ENCODE measurements at places on chromosomes 11 and 22. TPM values are rescaled to one million over a fixed set of nuclear protein-coding genes. Genes with fewer than 3 reads are reported as not detected.
A peak's percentile ranks its signal among the peaks of the same experiment; 100 is the strongest.

Gene CRYBB3
- total RNA-seq = not detected

Gene RANGAP1
- total RNA-seq = 49.0 TPM

Gene PTDSS2
- total RNA-seq = 56.1 TPM

Gene RAC2
- total RNA-seq = not detected

Gene DUSP8
- total RNA-seq = 5.4 TPM

Gene SNX32
- 4.1 TPM for total RNA-seq

Gene SYT13
- 0.13 TPM for total RNA-seq

Gene MUC5AC
- total RNA-seq = not detected

Gene MMP8
- not detected for total RNA-seq

DNA sequence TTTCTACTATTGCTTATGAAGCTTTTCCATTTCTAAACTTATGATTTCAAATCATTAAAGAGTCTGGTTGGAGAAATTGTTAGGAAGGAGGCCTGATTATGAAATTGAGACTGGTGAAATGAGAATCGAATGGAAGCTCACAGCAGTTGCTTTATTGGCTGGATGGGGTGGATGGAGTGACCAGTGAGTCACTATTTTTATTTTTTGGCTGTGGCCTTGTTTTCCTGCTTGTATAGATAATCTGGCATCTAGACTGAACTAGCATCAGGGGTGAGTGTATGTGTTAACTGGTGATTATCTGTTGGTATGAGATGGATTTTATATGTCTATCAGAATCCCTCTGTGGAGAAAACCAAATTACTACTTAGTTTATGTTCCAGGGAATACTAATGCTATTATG is 36.2 kb downstream of the UVRAG start:
- no peak for DNase-seq

DNA sequence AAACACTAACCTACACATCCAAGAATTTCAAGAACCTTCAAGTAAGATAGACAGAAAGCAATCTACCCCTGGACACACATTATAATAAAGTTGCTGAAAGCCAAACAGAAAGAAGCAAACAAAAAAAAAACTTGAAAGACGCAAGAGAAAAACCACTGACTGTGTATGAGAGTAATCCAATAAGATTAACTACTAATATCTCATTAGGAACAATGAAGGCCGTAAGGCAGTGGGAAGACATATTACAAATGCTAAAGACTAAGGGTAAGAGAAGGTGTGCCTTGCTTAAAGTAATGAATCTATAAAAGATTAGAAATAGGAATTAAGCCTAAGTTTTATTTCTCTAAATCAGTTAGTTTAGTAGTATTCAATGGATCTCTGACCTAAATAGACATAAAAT is 1109.1 kb downstream of the JRKL start:
- no peak for DNase-seq

- DNase-seq = no peak
Observed at GRCh38 chr11:88300888-88301487, 36.5 kb downstream of the CTSC start.

DNA sequence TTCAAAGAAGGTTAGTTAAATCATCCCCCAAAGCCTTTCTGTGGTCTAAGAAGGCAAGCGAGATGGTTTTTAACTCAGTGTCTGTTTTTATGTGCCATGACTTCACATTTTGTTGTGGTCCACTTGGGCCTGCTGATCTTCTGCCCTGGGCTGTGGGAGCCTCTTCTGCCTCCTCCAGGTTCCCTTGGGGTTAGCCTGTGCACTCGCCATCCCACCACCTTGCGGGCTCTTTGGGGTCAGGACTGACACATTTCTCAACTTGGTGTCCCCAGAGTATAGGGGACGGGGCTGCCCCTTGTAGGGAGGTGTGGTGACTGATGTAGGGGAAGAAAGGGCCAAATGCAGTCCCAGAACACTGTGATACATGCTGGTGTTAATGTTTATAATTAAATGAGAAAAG is 207.0 kb downstream of the TBC1D22A start:
- DNase-seq = peak; percentile 66

DNA sequence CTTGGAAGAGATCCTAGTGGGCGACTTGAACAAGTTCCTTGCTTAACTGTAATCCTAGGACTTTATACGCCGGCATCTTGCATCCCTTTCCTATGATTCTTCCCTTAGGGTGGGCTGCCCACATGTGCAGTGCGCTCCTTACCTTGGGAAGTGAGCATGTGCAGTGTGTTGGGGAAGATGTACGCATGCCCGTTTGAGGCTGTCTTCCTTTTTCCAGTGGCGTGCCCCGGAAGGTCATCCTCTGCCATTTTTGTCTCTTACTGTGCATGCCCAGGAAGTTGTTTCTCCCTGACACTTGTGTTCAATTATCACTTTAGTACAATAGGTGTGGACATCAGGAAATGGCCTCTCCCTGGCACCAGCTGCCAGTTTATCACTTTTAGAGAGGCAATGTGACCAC is 936.5 kb downstream of the TBC1D22A start:
- DNase-seq = peak; percentile 36

DNA sequence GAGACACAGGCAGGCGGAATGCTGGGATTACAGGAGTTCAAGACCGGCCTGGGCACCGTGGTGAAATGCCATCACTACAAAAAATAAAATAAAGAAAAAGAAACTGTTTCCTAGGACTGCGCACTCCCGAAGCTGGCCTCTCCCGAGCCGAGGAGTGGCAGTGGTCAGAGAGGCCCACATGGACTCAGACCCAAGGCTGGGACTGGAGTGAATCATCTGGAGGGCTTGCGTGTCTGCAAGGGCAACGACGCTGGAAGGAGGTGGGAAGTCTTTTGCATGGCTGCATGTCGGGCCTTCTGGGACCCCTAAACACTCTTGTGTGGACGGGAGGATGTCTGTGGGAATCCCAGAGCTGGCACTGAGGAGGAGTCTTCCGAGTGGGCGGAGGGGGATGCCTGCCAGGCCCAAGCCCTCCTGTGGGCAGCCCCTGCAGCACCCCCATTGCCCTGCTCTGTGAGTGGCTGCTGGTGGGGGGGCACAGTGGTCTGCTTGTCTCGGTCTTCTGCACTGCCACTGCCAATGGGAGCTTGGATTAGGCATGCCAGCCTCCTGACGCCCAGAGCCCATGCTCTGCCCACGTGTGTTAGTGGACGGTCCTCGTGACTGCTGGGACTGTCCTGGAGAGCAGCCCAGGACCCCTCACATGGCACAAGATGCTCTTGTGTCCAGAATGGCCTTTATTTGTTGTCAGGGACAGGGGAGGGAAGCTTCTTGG is 1.8 kb upstream of the AP2A2 start:
- no peak for DNase-seq

DNA sequence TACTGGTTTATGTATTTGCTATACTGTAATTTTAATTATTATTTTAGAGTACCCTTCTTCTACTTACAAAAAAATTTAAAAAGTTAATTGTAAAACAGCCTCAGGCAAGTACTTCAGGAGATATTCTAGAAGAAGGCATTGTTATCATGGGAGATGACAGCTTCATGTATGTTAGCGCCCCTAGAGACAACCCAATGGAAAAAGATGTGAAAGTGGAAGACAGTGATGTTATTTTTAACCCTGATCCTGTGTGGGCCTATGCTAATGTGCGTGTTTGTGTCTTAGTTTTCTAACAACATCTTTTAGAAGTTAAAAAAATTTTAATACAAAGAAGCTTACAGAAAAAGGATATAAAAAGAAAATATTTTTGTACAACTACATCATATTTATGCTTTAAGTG is 205.0 kb downstream of the FAM76B start:
- no peak for DNase-seq

- no peak for DNase-seq
Observed at GRCh38 chr22:43476341-43476740, 64.5 kb downstream of the MPPED1 start.

- DNase-seq = no peak
Observed at GRCh38 chr11:2202071-2202899, 30.7 kb upstream of the TH start.

DNA sequence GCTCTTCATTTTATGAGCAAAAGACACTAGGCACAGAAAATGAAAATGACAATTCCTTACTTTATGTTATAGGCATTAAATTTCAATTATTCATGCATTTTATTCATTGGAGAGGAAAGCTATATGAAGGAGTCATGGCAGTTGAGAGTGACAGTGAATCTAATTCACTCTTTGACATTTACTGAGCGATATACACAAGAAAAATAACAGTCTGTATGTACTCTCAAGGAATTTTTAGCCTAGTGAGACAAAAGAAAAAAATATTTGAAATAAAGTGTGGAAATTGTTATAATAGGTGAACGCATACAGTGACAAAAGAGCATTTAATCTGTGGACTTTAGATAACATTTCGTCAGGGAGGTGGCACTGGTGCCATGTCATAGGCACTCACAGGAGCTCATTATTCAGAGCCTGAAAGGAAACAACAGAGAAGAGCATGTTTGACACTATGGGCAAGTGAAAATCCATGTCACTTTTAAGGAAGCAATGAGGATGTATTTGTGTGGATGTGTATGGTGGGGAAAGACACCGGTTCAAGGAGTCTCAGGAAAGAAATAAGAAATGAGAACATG is 323.1 kb downstream of the LUZP2 start:
- no peak for DNase-seq

DNA sequence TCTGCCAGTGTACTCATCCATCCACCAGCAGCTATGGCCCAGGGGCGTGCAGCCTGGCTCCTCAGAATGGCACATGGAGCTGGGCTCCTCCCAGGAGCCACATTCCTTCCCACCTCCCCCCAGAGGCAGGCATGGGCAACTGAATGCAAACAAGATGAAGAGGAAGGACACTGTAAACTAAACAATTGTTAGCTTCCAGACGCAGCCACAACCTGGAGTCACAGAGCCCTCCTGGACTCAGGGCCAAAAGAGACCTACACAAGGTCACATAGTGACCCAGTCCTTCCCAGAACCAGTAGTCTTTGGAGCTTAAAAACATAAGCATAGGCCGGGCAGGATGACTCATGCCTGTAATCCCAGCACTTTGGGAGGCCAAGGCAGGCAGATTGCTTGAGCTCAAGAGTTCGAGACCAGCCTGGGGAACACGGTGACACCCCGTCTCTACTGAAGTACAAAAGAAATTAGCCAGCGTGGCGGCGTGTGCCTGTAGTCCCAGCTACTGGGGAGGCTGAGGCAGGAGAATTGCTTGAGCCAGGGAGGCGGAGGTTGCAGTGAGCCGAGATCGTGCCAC is 30.7 kb upstream of the CLDN5 start:
- DNase-seq = no peak

GRCh38 chr11:72336163-72336562 is 92.2 kb upstream of the PHOX2A start:
- DNase-seq = no peak

- no peak for DNase-seq
Observed at GRCh38 chr11:125275905-125276618, 111.5 kb downstream of the PKNOX2 start.

GRCh38 chr11:36077886-36078685 is 134.2 kb downstream of the LDLRAD3 start:
- DNase-seq = peak; percentile 72

DNA sequence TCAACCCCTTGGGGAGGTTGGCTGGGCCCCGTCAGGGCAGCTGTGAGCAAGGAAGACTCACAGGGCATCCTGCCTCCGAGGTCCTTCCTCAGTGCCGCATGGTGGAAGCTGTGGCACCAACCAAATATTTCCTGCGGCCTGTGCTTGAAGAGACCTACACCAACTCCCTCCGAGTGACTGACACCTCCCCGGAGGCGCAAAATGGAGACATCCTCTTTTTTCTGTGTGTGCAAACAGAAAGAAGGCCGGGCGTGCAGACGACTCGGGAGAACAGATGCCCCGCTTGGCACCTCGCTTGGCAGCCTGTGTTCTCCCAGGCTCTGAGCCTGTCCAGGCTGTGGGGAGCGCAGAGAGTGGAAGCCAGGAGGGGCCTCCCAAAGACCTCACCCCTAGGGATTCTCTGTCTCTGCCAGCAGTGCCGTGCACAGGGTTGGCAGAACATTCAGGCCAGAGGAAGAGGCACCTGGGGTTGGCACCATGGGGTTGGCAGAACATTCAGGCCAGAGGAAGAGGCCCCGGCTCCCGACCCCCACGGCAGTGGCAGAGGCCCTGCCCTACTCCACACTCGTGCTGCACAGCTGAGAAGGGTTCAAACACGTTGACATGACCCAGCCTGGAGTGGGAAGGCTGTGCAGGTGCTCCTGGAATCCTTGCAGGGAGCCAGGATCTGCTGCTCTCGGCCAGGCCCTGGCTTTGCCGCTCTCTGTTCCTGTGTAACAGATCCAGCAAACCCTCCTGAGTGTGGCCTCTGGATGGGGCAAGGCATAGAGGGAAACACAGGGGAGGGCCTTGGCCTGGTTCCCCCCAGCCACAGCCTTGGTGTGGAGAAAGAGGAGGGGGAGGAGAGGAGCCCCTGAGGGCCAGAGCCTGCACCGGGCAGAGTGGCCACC is 805.5 kb downstream of the BRD1 start:
- DNase-seq = no peak

- DNase-seq = no peak
Observed at GRCh38 chr22:44088976-44089570, 65.0 kb downstream of the PARVB start.

GRCh38 chr22:42321908-42322561 is 51.6 kb upstream of the TCF20 start:
- no peak for DNase-seq

- DNase-seq = no peak
Observed at GRCh38 chr11:11169715-11170351, 183.2 kb downstream of the CSNK2A3 start.

GRCh38 chr22:44890416-44891292 is 119.2 kb downstream of the PHF21B start:
- no peak for DNase-seq

GRCh38 chr22:30089655-30089974 is 9.4 kb downstream of the HORMAD2 start:
- no peak for DNase-seq

DNA sequence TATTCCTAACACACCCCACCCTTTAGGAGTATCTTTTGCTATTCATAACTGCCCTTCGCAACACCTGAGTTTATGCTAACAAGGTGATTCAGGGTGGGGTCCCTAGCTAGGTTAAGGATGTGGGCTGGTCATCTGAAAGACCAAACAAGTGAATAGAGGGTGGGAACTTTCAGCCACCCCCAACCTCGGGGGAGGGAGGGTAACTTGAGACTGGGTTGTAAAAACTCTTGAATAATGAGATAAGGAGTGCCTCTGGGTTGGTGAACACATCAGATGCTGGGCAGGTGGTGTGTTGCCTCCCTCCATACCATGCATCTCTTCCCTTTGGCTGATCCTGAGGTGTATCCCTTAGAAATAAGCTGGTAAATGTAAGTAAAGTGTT is 111.5 kb downstream of the SWAP70 start:
- DNase-seq = no peak

GRCh38 chr22:31096657-31097279 is 10.6 kb downstream of the SELENOM start:
- DNase-seq = no peak

- DNase-seq = no peak
Observed at GRCh38 chr22:29815580-29815979, 22.5 kb downstream of the ASCC2 start.

GRCh38 chr22:39900306-39901227 is at the start of gene GRAP2:
TSS of gene GRAP2 (plus strand) at chr22:39901084. CDS start at chr22:39947107, 46,023 bp downstream.
- no peak for DNase-seq

GRCh38 chr22:43828725-43828997 is 16.6 kb upstream of the EFCAB6 start:
- DNase-seq = no peak

- no peak for DNase-seq
Observed at GRCh38 chr11:27209562-27210005, 153.4 kb downstream of the CCDC34 start.
